ENCODE measurements at places on chromosomes 4 and X.

- DNase-seq, result no peak
Measured at GRCh38 chr4:156816360-156816755, 155.2 kb downstream of the PDGFC start.

DNA sequence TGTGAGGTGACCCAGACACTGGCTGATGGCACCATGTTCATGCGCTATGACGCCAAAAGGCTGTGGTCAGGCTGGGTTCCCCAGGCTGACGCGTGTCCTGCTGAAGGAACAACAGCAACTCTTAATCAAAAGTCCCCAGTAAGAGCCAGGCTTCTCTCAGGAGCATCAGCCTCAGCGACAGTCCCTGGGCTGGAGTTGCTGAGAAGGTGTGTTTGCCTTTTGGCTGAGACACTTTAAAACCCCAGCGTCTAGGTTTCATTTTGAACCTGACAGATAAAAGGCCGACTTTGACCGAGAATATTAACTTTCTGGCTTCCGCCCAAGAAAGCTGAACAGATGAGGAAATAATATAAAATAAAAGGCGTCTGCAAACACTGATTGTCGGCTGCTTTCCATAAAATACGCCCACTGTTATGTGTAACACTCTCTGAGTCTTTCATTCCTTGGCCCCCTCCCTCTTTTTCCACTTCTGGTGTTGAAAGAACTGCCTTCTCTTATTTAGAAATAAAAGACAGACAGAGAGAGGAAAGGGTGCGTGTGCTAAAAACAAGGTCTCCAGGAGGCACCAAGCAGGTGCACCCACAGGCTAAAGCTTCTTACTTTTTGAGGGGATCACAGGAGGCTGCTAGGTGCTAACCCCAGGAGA, 373.6 kb downstream of the MID1IP1 start:
- peak; percentile 47 for DNase-seq

- DNase-seq, result no peak
Measured at GRCh38 chr4:183430317-183430993, 14.0 kb upstream of the CDKN2AIP start.

- DNase-seq, result no peak
Measured at GRCh38 chr4:5893004-5893580, at the start of gene CRMP1. CRMP1 (minus strand) TSS chr4:5893086; CDS start chr4:5892969, 117 bp downstream.

- no peak for DNase-seq
Measured at GRCh38 chrX:148498067-148498466, 2.4 kb upstream of the AFF2 start.

DNA sequence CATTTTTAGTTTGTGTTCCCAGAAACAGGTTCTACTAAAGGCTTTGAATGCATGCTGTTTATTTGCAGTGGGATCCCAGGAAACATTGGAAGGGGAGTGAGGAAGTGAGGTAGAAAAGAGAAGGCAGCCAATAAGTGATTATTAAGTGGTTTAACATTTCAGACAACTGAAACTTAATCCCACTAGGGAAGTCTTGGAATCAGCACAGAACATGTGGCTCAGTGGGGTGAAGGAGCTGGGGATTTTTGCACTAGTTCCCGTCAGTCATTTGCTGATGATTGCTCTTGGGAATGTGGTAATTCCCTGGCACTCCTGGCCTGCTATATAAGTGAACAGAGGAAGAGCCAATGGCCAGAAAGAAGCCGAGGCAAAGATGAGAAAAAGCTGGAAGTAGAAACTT, 1053.0 kb upstream of the IGFBP7 start:
- no peak for DNase-seq

DNA sequence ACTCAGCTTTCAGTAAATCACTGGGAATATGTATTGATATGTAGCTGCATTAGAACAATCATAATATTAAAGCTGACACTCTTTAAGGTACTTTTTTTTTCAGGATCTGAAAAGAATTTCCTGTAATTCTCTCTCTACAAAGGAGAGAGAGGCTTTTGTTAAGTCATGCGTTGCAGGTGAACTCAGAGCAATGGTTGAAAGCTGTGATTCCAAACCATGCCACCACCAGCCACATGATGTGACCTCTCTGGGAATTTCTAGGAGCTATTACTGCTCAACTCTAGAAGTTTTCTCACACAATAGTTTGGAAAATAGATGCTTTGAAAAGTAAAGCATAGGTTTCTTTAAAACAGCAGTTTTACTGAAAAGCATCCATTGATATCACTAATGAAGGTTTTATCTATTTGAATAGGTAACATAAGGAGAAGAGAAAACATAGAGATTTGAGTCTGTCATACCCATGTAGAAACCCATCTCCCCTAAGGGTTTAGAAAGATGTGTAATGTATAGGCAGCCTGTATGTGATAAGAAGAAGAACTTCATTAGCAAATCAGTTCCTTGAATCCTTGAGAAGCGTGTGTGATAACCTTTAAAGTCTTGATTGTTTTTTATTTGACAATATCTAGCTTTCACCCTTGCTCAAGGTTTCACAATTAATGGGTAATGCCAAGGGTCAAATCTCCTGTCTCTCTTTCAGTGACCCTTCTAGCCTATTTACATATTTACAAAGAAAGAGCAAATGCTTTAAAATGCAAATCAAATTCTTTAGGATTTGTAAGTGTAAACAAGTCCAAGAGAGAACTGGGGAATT, 161.0 kb upstream of the ANKRD50 start:
- no peak for DNase-seq

DNA sequence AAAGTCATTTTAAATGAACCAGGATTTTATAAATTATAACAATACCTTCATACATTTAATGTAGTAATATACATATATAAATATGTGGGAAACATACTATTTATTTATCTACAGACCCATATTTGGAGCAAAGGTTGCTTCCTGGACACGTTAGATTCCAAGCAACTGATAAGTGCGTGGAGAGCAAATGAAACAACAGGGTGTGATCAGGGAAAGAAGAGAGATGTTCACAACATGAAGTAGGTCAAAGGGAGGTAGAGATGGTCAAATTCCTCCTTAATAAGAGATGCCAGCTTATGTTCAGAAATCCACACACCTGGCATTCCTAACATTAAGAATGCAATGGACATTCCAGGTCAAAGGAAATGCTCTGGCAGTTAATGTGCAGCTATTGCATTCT, 53.1 kb upstream of the HPGD start:
- no peak for DNase-seq

- DNase-seq, result no peak
Measured at GRCh38 chr4:182502064-182502463, 258.9 kb downstream of the TENM3 start.

- DNase-seq, result no peak
Measured at GRCh38 chrX:51568586-51568985, 50.1 kb downstream of the CENPVL3 start.

GRCh38 chr4:181264893-181265292, 978.3 kb upstream of the TENM3 start:
- no peak for DNase-seq

DNA sequence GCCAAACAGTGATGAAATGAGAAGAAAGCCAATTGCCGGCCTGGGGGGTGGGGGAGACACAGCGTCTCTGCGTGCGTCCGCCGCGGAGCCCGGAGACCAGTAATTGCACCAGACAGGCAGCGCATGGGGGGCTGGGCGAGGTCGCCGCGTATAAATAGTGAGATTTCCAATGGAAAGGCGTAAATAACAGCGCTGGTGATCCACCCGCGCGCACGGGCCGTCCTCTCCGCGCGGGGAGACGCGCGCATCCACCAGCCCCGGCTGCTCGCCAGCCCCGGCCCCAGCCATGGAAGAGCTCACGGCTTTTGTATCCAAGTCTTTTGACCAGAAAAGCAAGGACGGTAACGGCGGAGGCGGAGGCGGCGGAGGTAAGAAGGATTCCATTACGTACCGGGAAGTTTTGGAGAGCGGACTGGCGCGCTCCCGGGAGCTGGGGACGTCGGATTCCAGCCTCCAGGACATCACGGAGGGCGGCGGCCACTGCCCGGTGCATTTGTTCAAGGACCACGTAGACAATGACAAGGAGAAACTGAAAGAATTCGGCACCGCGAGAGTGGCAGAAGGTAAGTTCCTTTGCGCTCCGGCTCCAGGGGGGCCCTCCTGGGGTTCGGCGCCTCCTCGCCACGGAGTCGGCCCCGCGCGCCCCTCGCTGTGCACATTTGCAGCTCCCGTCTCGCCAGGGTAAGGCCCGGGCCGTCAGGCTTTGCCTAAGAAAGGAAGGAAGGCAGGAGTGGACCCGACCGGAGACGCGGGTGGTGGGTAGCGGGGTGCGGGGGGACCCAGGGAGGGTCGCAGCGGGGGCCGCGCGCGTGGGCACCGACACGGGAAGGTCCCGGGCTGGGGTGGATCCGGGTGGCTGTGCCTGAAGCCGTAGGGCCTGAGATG, at the start of gene SHOX:
SHOX (plus strand) TSS at position 180 of the 885 bp plus-strand sequence; CDS start at position 287, 107 bp downstream.
- DNase-seq, result no peak

GRCh38 chrX:133819546-133819945, 165.8 kb downstream of the GPC3 start:
- DNase-seq, result no peak

GRCh38 chrX:39921838-39922237, 175.9 kb downstream of the BCOR start:
- DNase-seq, result no peak

- no peak for DNase-seq
Measured at GRCh38 chr4:127448986-127449385, 183.8 kb upstream of the INTU start.

DNA sequence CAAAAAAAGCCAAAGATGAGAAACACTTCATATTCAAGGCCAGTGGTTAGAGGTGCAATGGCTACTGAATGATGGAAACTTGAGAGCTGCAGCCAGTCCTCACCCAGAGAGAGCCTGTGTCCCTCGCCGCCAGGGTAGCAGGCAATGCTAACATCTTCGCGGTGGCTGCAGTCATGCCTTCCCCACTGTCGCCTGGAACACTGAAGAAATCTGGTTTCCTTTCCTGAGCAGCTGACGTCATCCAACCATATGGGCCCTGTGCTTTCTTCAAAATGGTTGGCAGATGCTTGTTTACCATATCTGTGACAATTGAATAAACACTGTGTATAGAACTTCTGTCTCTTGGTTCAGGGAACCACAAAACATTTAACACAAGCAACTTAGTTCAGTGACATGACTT, 39.7 kb downstream of the PRSS12 start:
- DNase-seq, result no peak

DNA sequence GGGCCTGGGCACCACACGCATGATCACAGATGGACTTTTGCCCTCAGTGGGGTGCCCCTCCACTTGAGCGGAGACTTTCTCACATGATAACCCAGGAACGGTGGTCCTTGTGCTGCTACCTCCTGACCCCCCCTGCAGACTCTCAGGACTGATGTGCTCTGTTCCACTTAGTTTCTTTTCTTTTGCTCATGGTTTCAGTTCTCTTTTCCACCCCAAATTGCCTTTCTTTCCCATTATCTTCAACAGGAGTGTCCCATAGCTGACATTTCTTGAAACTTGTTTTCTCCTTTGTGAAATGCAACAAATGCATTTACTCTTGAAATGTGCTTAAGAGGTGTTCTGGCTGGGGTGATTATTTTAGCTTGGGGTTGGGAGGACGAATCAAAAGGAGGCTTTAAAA, 9.0 kb downstream of the MPC1L start:
- DNase-seq, result no peak

GRCh38 chr4:116223040-116223732, 862.2 kb downstream of the TRAM1L1 start:
- no peak for DNase-seq
